ENCODE measurements at places on chromosomes 13 and 19.

DNA sequence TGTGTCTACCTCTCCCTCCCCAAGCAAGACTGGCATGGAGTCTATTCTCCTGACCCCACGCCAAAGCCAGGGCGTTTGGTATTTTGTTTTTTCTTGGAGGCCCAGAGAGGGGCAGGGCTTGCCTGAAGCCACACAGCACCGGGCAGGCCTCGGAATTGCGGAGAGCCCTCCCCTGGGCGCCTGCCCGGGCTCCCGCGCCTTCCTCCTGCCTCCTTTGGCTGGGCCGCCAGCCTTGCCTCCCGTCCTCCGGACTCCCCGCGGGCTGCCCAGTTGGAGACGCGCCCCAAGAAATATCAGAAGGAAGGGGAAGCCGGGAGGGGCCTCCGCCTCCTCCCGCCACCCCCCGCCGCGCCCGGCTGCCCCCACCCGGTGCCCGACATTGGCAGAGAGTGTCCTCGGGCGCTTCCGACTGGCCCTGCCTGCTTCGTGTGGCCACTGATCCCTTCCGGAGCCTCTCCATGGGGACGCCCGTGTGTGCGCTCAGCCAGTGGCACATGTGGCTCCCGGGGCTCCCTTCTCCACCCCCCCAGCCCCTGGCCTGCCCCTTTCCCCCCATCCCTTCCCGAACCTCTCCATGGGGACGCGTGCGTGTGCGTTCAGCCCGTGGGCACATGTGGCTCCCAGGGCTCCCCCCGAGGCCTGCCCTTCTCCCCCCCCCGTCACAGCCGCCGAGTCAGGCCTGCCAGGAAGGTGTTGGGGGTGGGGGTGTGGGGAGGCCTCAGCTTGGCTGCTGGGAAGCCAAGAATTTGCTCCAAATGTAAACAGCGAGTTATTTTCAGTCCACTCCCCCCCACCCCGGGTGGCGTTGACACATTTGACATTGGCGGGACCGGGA lies 37.3 kb downstream of the NFIC start:
- no peak for DNase-seq

DNA sequence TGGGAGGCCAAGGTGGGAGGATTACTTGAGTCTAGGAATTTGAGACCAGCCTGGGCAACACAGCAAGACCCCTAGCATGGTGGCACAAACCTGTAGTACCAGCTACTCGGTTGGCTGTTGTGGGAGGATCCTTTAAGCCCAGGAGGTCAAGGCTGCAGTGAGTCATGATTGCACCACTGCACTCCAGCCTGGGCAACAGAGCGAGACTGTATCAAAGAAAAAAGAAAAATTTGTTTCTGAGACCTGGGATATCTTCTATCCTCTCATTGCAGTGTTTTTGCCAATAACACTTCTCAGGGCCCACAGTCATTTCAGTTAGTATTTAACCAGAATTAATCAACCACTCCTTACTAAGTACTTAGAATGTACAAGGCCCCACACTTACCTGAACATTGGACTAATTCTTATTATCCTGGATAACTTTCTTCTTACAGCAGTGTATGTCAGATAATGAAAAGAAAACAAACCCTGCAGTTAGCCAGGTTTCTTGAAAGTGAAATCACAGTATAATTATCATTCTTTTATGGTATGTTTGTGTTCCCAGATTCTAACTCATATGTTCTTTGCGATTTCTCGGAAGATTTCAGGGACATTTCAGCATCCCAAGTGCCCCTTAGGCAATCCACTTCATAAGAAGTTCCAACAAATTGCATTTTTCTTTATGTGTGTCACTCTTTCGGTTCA lies 75.6 kb upstream of the KLF5 start:
- no peak for DNase-seq

DNA sequence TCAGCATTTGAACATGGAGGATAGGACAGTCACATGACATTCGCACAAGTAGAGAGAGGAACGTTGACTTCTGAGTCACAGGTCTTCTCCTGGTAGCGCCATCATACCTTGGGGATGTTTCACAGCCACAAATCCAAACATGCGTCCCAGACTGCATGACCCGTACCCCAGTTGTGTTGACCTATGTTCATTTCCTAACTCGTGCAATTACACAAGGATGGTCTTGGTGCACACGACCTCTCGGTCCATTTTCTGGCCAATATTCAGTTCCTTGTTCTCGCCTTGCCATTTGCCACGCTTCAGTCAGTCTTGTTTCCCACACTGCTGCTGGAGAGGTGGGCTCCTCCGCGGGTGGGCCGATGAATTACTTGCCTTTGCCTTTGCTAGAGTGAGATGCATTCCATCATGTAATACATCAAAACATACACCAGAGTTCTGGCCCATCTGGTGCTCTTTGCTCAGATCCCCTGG lies 87.3 kb downstream of the COL4A2 start:
- no peak for DNase-seq

DNA sequence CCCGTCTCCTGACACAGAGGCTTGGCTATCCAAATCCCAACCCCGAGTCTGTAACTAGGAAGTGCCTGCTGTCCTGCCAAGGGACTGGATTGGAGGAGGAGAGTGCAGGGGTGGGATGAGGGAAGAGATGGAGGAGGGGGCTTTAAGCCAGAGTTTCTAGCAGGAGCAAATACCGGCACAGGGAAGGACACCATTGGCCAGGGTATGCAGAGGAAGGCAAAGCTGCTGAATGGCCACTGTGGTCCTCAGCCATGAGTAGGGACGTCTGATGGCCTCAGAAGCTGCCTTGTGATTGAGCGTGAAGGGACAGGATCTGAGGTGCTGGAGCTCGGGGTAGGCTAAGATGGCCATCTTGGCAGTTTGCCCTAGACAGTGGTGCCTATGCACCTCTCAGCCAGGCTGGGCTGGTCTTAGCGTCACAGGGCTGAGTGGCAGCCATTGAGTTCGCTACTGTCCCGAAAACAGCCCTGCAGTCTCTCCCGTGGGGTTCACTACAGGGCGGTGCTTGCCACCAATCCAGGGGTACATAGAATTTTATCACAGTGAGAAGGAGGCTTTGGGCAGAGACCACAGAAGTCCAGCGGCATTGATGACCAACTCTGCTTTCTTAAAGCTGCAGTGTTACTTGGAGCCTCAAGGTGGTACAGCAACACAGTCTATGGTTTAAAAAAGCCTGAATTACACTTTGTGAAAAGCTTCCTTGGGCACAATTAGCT lies 61.8 kb downstream of the AKAP11 start:
- DNase-seq: no peak

- DNase-seq: no peak
Measured at GRCh38 chr13:74839656-74840055, 642.3 kb downstream of the TBC1D4 start.

GRCh38 chr19:21587117-21587461 lies 81.7 kb downstream of the ZNF429 start:
- DNase-seq: no peak

DNA sequence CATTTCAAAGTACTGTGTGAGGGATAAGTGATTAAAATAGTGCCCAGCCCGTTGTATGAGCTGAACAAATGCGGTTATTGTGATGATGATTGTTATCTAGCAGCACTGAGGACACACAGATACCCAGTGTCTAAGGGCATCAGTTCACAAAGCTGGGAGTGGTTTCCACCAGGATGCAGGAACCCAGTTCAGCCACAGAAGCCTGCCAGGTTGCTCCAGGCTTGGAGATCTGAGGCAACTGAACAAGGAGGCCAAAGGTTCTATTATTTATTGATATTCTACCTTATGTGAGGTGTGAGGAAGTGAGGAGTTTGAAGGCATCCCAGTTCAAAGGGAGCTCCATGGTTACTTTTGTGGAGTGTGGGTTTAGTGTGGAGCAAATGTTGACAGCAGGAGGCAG lies 13.2 kb downstream of the DIAPH3 start:
- DNase-seq: no peak

DNA sequence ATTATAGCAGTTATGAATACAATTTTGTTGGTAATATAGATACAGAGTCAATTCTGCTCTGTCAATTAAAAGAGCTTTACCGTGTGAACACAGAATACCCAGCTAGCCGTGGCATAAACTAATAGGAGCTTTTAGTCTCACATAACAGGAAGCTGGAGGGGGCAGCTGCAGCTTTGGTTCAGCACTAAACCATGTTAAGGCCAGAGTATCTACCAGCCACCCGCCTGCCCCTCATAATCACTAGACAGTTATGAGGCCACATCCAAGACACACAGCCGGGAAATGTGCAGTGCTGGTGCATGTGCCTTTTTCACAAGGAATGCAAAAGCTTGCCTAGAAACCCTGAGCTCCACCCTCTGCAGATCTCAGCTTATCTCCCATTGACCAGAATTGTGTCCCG lies 62.3 kb downstream of the SGCG start:
- DNase-seq: no peak

- no peak for DNase-seq
Measured at GRCh38 chr13:30074955-30075614, 224.7 kb upstream of the UBL3 start.

DNA sequence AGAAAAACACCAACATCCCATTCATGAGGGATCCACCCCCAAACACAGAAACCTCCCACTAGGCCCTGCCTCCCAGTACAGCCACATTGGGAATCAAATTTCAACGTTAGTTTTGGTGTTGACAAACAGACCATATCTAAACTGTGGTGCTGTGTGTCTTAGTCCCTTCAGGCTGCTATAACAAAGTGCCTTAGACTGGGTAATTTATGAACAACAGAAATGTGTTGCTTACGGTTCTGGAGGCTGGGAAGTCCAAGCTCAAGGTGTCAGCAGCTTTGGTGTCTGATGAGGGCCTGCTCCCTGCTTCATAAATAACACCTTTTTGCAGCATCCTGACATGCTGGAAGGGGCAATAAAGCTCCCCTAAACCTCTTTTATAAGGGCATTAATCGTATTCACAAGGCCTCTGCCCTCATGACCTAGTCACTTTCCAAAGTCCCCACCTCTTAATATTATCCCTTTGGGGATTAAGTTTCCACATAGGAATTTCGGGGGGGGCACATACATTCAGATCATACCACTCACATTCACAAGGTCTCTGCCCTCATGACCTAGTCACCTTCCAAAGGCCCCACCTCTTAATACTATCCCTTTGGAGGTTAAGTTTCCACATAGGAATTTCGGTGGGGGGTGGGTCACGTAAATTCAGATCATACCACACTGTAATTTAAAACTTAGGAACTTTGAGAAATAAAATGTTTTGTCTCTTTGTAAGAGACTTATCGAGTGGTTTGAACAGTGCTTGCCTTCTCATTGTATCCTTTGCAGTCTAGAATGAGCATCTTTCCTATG lies 27.5 kb downstream of the ZNF507 start:
- no peak for DNase-seq

DNA sequence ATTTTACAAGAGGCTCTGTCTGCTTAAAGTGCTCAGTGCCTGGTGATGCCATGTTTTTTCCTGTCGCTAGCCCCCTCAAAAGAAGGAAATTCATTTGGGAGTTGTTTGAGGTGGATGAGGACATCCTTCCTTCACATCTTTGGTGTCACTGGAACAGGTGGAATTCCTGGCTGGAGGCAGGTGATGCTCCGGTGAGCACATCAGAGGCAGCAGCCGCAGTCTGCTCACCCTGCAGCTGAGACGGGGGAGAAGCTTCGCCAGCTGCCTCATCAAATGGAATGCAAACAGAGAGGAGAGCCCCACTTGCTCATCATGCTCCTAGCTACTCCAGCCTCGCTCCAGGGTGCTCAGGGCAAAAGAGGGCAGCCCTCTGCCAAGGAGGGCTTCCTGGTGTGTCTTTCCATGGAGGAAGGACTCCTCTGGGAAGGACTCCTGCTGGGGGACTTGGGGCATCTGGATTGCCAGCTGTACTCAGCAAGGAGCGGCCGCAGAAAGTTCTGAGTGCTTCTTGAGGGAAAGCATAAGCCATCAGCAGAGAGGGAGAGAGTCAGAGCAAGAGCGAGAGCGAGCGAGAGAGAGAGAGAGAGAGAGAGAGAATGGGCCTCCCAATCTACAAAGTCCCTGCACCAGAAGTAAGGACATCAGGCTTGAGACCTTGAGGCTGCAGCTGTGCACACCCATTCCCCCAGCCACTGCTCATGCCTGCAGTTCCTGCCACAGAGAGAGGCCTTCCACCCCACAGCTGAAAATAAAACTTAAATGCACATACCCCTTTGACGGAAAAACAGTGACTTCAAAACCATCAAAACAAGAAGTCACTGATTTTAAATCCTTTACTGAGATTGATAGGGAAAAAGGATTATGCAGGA lies 74.3 kb upstream of the UBL3 start:
- DNase-seq: no peak

GRCh38 chr13:79541426-79542049 lies 60.6 kb downstream of the NDFIP2 start:
- DNase-seq: no peak

GRCh38 chr13:51292000-51292565 lies 47.4 kb upstream of the SERPINE3 start:
- DNase-seq: no peak

- DNase-seq: no peak
Measured at GRCh38 chr19:48906324-48906723, 6.2 kb downstream of the NUCB1 start.

DNA sequence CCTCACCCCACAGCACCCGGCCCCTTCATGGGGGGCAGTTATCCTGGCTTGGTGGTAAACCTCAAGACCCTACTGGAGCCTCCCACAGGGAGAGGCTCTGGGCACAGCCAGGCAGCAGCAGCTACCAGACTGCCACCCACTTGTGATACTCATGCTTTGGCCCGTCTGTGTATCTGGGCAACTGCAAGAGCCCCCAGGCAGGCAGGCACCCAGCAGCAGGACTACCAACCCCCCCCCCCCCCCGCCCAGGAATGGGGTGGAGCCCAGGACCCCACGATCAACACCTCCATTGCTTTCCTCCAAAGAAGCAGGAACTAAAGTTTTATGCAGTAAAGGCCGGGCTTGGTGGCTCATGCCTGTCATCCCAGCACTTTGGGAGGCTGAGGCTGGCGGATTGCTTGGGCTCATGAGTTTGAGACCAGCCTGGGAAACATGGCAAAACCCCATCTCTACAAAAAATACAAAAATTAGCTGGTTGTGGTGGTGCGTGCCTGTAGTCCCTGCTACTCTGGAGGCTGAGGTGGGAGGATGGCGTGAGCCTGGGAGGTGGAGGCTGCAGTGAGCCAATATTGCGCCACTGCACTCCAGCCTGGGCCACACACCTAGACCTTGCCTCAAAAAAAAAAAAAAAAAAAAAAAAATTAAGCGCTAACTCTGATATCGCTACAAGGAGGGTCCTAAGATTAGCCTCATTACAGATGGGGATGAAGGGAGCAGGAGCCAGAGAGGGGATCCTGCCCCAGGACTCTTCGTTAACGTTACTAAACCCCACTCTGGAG lies 1.1 kb upstream of the LYL1 start:
- DNase-seq: no peak

- peak; percentile 57 for DNase-seq
Measured at GRCh38 chr13:109784590-109785140, 1.7 kb downstream of the IRS2 start.

Measured in activated T-cell treated with anti-CD3 and anti-CD28 coated beads for 24 hours (primary cell).